ENCODE measurements at places on chromosomes 1 and 21.

DNA sequence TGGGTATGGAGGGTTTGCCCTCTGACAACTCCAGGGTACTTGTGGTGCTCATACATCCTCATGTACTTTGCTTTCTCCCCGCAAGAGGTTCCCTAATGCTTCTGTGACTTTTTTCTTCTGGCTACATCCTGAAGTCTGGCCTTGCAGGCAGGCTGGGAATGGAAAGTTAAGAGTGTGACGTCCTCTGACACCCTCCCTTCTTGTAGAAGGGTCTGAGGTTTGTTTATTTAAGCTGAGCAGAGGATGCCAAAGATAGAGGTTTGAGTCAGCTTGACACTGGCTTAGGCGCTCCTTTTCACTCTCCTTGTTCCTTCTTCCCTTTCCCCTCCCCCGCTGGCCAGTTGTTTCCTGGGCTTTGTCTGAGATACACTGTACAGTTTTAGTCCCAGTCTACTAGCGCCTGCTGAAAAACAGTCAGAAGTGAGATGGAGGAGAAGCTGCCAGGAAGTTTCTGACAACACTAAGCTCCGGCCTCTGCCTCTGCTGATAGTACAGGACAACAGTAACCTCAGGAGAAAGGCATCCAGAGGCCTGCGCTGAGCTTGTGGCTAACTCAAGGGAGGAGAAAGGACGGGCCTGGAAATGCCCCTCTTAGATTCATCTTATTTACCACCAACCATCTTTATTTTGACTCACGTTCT is at the start of gene MACF1:
TSS of gene MACF1 (plus strand) at position 255 of the 641 bp plus-strand sequence. CDS start at position 583, 328 bp downstream.
- peak; percentile 64 for DNase-seq

- no peak for DNase-seq
These were observed 154.3 kb upstream of the ZNF648 start for GRCh38 chr1:182215764-182216163.

DNA sequence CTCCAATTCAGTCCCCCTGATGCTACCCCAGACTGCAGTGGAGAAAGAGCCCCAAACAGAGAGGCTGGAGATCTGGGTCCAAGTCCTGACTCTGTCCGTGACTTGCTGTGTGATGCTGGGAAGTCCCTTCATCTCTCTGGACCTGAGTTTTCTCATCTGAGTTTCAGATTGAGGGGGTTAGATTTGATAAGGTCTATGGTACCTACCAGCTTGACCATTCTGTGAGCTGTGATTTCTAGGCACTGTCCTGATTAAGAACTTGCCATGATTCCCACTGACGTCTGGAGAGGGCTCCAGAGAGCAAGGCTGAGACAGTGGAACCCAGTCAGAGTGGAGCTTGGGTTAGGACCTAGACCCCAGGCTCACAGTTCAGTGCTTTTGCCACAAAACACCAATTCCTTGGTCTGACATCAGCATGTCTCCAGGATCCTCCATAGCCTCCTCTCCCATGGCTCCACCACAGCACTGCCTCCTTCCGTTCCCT is 43.8 kb upstream of the DMBX1 start:
- DNase-seq: no peak

- DNase-seq: no peak
These were observed 40.6 kb downstream of the NVL start for GRCh38 chr1:224289396-224289795.
